PC-3 (cell line): ENCODE measurements at places on chromosomes 2 and 18. TPM values are rescaled to one million over a fixed set of nuclear protein-coding genes. Genes with fewer than 3 reads are reported as not detected.
A peak's percentile ranks its signal among the peaks of the same experiment; 100 is the strongest.

Gene CASP10
- total RNA-seq = 1.3 and 4.2 TPM in 2 replicates

- no peak for DNase-seq
These were observed 10.5 kb upstream of the DCTN1 start for GRCh38 chr2:74390606-74391005.

GRCh38 chr2:233133239-233133638, 73.1 kb downstream of the INPP5D start:
- no peak for DNase-seq

DNA sequence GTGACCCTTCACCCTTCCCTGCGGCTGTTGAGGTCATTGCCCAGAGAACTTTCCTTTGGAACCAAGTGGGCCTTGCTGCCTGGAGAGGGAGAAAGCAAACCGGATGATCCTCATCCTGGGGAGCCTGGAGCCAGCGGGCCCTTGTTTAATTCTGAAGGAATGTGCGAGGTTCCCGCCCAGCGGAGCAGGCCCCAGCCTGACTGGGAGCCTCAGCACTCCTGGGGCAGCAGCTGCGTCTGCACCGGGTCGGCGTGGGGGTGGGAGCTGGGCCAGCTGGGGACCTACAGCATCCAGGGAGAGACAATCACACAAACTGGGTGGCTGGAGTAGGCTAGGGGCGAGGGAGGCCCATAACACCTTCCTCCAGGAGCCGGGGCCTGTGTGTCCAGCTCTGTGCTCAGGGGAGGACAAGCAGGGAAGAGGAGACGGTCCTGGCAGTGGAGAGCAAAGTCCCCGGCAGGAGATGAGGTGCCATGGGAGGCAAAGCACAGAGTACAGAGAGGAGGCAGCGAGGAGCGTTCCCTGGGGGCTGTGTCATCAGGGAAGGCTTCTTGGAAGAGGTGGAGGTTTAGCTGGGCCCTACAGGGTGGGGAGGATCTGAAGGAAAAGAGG, 61.9 kb upstream of the HAAO start:
- no peak for DNase-seq

DNA sequence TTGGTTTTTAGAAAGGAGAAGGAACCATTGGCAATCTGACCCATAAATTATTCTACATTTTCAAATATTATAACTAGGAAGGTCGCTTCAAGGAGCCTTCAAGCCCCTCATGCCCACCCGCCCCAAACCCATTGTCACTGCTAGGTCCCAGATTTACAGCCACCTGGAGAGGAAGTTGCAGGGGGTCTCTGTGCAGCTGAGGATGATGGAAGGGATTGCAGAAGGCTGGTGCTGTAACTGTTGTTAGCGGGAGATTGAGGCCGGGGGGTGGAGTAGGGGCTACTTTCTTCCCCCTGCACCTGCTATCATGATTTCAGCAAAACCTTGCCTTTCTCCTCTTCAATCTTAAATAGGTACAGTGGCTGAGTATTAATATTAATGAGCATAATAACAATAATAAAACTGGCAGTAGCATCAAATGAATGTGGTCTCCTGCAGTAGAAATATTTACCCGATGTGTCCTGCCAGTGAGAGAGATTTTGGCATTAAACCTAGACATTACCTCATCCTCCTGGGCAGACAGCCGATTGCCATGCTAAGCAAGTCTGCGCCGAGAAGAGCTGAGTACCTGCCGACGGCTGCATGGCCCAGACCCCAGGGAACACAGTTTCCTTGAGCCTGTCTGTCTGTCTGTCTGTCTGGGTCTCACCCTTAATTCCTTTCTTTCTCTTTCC, 225.4 kb downstream of the FAM210A start:
- peak; percentile 50 for DNase-seq

- peak; percentile 12 for DNase-seq
These were observed 15.8 kb downstream of the SERTAD2 start for GRCh38 chr2:64637931-64638330.

DNA sequence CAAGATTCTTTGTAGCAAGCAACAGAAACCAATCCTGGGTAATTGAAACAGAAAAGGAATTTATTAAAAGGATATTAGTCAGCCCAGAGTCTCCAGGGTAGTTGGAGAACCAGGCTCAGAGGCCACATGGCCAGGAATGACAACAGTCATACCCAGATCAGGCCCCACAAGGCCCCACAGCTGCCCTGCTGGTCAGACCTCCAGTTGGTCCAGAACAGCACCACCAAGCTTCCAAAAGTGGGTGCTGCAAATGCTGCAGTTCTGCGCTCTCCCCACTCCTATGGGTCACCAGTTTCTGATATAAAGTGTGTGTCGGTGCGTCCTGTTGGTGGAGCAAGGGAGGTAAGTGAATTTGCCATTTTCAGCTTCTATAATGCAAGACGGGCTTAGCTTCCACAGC, 29.9 kb downstream of the KLHL29 start:
- DNase-seq = peak; percentile 32

- no peak for DNase-seq
These were observed 1.6 kb upstream of the ROCK2 start for GRCh38 chr2:11346023-11346482.

GRCh38 chr2:128457716-128458115, 139.0 kb upstream of the HS6ST1 start:
- DNase-seq = no peak

DNA sequence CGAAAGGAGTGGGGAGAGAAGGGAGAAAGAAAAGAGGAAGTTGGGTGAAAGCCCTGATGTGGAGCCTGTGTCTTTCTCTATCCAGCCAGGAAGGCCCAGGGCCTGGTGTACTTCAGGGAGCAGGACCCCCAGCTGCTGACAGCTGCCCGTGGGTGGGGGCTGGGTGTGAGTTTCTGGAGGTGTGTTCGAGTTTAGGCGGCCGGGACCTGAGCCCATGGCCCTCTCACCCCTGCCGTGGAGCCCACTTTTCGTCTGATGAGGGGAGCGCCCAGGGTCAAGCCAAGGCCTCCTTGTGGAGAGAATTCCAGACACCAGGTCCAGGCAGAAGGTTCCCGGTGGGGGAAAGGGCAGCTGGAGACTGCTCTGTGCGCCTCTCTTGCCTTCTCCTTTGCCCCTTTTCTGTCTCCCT, 2.2 kb downstream of the SIX3 start:
- no peak for DNase-seq

GRCh38 chr2:234674781-234675201, 177.9 kb upstream of the ARL4C start:
- DNase-seq = no peak

GRCh38 chr2:3689998-3690748, 13.2 kb upstream of the DCDC2C start:
- DNase-seq = peak; percentile 7

DNA sequence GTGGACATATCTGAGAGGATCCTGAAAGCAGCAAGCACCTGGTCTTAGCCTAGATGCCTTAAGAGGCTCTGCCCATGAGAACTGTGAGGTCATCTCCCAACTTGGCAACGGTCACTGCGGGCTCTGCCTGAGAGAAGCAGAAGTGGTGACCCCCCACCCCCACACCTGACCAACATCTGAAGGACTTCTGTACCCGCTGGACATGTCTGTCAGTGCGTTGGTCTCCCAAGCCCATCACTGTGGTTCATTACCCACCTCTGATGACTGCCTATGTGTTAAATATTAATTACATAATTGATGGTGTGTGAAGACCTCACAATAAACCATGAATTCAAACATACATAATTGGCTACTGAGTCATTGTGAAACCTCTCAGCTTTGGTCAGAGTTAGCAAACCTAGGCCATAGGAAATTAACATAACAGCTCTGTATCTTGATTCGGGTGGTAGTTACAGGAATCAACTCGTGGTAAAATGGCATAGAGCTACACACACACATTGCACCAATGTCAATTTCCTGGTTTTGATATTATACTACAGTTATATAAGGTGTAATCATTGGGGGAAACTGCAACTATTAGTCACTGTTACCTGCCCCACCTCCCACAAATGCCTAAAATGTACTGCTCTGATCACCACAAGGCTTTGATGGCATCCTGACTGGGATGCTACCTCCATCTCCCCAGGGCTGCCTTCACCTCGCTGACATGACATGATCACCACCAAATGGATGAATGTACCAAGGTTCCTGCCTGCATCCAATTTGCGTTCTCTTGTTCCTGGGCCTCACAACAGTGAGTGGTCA, 4.3 kb upstream of the GALNT1 start:
- DNase-seq = no peak

DNA sequence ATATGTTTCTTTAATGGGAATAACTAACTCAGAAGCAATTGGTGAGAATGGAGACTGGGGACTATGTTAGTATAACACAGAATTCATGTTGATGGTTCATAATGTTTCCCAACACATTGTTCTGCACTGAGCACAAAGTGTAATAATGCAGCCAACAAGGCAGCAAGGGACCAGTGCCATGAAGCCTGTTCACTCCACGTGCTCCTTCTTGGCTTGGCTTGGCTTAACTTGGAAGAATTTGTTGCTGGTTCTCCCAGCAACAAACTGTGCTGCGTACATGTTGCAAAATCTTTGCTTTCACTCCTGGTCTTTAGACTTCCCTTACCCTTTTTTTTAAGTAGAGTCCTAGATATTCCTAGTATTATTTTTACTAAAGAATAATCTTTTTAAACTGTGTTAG, 129.7 kb downstream of the MAP3K20 start:
- no peak for DNase-seq

DNA sequence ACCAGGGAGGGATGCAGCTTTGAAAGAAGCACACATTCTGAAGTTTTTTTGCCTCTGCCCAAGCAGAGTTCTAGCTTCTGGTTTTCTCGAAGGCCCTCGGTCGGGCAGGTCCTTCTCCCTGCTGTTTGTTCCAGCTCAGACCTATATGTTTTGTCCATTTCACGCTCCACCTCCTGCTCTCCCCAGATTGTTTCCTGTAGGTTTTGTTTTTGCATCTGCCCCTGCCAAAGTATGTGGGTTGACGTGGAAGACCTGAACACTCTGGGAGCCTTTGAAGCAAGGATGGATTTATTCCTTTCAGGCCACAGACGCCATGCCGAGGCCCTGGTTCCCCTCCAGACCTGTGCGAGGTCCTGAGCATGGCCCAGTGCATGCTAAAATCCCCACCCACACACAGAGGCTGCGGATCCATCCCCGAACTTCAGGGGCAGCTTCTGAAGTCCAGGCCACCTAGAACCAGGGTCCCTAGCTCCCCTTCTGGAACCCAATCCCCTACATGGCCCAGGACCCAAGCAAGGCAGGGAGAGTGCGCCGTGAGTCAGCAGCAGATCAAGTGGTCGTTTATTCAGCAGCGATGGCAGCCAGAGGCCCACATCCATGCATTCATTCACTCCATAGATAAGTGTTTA, 205.4 kb downstream of the KLHL29 start:
- DNase-seq = no peak
